ENCODE measurements at places on chromosomes 1 and 21.

- DNase-seq, result no peak
Observed at GRCh38 chr1:154869351-154870114, 548 bp downstream of the KCNN3 start.

GRCh38 chr21:46598581-46599572, 6.0 kb downstream of the S100B start:
- peak; percentile 70 for DNase-seq

DNA sequence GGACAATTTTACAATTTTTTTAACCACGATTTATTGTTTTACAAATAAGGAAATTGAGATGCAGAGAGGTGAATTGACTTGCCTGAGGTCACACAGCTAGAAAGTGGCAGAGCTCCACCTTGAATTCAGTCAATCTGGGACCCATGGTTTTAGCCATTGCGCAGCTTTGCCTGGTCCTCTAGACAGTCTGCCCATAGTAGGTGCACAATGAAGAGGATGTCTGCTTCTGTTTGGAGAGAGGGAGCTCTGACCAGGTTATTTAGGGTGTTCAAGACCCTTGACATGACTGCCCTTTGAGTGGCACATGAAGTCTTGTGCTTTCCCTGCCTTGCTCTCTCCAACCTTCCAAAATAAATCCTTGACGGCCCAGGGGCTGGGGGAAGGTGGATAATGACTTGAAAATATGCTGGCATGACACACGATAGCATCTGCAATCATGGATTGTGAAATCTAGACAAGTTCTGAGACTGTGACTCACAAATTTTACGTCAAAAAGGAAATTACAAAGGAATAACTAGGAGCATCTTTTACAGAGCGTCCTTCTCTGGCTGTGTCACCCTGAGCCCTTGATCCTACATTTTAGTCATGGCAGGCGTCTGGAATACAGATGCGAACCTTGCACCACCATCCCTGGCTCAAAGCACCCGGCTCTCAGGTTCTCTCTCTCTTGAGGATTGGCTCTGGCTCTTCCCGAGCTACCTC, 26.2 kb upstream of the ID3 start:
- no peak for DNase-seq

GRCh38 chr1:162316187-162316586, 60.5 kb downstream of the SPATA46 start:
- DNase-seq, result no peak

GRCh38 chr1:40838045-40838979, 23.9 kb downstream of the CITED4 start:
- DNase-seq, result no peak

GRCh38 chr1:199687321-199687720, 340.2 kb upstream of the NR5A2 start:
- no peak for DNase-seq

DNA sequence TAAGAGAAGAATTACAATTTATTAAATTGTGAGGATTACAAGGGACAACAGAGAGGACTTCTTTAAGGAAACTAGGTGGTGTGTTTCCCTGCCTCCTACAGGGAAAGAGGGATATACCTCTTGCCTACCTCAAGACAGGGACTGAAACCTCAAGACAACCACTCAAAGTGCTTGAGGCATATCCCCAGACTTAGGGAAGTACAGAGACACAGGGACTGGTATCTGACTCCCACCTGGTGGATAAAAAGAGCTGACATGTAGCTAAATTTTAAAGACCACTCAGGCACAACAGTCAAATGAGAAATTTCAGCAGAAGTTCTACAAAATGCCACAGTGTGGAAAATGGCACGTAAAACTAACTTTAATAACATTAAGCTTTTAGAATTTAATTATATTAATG, 21.3 kb downstream of the DENND2C start:
- no peak for DNase-seq

- DNase-seq, result no peak
Observed at GRCh38 chr1:61708953-61709907, 15.7 kb downstream of the TM2D1 start.

DNA sequence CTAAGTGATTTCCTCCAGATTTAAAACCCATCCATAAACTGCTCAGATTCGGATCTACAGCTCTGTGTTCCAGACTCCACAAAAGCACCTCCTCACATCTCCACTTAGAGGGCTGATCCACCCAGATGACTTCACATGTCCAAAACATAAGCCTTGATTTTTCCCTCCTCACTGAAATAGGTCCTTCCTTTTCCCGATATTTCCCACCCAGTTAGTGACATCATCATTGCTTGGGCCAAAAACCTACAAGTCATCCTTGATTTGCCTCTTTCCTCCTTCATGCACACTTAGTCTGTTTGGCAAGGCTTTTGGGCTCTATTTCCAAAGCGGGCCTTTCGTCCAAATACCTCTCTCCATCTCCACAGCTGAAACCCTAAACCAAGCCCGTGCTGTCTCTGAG, 32.3 kb downstream of the CCDC185 start:
- no peak for DNase-seq

GRCh38 chr1:239262538-239262937, 123.8 kb upstream of the CHRM3 start:
- DNase-seq, result no peak

DNA sequence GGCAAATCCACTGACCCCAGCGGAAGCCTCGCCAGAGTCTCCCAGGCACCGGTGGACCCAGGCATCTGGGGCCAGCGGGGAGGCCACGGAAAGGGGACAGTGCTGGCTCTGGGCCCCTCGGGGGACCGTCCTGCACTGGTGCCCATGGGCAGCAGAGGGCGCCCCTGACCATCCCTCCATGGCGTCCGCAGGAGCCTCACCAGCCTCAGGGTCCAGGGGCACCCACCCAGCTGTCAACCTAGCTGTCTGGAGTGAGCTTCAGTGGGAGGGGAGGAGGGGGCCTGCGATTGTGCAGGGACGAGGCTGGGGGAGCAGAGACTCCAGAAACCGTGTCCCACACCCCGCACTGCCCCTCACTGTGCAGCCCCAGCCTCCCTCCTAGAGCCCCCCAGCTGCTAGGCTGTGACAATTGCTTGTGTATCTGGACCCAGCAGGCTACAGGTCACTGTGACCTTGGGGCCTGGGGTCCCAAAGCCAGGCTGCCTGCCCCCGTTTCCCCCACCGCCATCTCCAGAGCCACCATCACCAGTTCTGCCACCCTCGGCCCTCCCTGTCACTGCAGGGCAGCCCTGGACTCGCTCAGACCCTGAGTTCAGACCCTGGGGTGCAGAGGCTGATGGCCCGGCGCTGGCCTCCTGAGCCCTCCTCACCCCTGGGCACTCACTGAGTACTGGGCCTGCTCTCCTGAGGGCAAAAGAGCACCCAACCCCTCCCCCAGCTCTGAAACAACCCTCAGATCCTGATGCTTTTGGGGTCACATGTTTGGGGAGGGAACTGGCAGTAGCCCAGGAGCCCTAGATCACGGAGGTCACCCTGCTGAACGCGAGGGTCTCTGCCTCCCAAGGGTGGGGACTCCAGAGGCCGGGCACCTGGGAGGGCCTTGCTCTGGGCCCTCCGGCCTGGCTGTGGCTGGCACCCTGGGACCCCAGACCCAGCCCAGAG, 10.6 kb upstream of the COL6A1 start:
- DNase-seq, result peak; percentile 68

DNA sequence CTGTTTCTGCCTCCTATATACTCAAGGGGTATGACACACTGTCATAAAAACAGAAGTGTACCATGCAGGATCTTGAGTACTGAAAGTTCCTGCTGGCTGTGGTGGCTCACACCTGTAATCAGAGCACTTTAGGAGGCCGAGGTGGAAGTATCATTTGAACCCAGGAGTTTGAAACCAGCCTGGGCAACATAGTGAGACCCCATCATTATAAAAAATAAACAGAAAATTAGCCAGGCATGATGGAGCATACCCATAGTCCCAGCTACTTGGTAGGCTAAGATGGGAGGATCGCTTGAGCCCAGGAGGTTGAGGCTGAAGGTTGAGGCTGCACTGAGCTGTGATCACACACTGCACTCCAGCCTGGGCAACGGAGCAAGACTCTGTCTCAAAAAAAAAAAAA, 20.1 kb downstream of the ERI3 start:
- DNase-seq, result no peak

DNA sequence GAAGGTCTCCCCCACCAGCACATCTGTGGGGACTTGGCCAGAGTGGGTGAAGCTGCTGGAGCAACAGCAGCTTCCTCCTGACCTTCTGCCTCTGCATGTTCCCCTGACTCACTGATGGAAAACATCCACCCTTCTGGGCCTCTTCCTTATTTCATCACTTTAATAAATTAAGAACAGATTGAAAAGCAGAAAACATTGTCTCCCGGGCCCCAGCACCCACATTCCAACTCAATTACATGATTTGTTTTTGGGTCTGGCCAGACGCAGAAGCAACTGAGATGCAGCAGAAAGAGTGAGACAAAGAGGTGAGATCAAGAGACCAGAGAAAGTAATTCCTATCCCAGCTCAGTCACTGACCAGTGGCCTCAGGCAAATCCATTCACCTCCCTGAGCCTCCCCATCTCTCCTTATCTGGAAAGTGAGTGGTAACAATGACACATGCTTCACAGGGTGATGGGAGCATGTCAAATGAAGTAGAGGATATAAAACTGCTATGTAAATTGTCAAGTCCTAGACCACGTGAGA, 157.1 kb downstream of the ELAVL4 start:
- peak; percentile 89 for DNase-seq

DNA sequence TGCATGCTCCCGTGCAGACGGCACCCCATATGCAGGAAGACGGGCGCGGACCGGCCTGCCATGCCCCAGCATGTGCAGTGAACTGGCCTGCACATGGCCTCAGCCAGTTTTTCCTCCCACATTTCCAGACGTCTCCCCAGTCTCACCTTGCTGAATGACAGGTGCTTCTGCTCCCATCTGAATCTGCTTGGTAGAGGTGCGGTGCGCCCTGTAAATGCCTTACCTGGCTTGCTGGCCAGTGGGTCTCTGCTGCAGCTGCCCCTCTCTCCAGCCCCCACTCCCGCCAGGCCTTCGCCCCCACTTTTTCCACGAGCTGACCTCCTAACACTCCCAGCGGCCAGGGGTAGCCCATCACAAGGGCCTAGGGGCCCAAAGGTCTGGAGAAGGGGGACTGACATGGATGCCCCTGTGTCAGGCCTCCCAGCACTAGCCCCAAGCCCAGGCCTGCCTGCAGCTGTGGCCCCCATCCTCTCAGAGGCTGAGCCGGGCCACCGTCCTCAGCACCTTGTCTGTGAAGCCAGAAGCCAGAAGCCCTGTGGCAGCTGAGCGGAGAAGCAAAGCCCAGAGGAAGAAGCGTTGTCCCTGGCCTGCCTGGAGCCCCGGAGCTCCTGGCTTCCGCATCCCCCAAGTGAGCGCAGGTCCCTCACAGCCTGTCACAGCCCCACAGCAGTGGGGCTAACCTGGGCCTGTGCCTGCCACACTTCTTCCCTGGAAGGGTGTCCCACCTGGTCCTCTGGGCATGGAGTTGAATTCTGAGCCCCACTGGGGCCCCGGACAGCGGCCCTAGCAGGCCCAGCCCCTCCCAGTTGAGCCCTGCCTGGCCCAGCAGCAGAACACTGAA, 3.7 kb upstream of the SLC19A1 start:
- no peak for DNase-seq

GRCh38 chr1:248783367-248783766, 27.8 kb upstream of the LYPD8 start:
- DNase-seq, result no peak

DNA sequence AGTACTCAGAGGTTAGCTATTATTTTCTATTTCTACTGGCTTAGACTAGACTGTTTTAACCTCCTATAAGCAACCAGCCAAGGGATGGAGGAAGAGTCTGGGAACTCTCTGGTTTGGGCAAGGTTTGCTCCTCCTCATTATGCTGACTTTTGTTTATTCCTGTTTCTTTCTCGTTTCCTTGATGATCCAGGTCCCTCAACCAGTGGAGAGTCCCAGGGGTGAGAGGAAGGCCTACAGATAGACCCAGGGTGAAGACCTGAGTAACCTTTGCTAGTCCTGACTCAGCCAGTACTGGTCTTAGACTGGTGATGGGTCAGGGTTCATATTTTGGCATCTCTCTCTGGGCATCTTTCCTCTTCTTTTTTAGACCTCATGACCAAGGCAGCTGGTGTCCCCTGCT, 5.4 kb downstream of the TUFT1 start:
- no peak for DNase-seq

DNA sequence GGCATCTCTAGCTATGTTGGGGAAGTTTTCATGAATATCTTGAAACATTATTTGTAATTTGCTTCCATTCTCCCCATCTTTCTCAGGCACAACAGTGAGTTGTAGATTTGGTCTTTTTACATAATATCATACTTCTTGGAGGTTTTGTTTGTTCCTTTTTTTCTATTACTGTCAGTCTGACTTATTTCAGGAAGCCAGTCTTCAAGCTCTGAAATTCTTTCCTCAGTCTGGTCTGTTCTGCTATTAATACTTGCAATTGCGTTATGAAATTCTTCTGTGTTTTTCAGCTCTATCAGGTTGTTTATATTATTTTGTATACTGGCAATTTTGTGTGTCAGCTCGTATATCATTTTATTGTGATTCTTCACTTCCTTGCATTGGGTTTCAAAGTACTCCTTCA, 424.6 kb upstream of the PTBP2 start:
- DNase-seq, result no peak

- no peak for DNase-seq
Observed at GRCh38 chr1:206757524-206758266, 12.9 kb upstream of the IL19 start.

Measured in SK-N-DZ (cell line).